ENCODE measurements at places on chromosomes 7 and 10.

DNA sequence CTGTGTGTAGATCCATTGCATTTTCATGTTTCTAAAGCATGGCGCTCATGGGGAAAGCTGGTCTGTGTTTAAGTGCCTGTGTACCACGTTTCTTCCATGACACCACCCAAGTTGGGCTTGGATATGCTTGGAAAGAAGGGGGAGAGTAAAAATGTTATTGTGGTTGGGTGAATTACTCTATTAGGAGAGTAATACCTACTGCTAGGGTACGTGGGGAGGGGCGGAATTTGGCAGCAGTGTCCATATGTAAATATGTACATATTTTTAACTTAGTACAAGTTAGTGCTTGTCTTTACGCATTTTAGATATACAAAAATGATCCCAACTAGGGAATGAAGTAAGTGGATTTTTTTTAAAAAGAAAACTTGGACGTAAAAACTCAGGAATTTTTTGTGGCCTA, 42.9 kb upstream of the SAMD8 start:
- DNase-seq = no peak

DNA sequence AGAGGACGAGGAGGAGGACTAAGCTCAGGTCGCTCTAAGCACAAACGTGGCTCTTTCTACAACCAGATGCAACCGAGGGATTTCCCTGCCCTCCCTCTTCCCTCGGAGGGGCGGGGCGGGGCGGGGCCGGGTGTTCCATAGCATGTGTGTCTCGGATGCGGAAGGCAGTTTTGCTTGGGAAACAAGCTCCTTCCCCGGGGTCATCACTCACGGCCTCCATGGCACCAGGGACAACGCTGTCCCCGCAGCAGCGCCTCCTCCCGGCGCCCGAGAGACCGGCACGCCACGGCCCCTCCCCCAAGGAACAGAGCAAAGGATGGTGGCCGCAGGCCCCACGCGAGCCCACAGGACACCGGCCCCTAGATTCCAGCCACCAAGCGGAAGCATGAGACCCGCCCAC, 110.5 kb downstream of the PAXIP1 start:
- DNase-seq = no peak

DNA sequence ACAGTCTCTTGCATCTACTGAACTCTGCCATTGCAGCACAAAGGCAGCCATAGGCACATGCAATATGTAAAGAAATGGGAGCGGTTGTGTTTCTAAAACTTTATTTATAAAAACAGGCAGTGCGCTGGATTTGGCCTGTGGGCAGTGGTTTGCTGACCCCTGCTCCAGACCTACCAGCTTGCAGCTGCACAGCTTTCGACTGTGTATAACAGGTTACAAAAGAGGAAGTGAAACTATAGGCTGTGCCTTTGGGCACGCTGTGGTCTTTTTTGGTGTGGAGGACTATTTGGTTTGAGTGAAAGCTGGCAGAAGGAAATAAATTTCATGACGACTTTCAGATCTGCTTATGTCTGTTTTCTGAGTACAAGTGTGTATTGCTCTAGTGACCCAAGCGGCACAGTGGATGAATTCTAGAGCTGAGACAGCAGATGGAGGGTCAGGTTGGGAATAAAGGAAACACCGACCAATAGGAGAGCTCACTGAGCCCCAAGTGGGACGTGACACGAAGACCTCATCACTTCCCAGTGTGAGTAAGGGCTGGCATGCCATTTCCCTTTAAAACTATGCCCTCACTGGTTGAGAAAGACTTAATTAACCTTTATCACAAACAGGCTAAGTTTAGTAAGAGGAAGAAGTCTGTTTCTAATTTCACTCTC, 152.7 kb downstream of the ANK3 start:
- DNase-seq = no peak

DNA sequence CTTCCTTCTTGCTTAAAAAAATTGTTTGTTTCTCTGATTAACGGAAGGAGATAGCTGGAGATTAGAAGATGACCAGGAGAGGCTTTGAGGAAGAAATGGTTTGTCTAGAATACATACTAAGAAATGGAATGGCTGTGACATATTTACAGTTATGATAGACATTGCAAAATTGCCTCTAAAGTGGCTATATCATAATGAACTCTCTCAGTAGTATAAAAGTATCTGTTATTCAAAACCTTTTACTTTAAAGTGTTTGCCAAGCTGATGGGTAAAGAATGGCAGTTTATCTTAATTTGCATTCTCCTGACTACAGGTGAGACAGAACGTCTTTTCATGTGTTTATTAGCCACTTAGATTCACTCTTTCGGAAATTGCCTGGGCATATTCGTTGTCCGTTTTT, 28.7 kb downstream of the LRGUK start:
- no peak for DNase-seq

- no peak for DNase-seq
Measured at GRCh38 chr7:35781200-35781701, 19.6 kb upstream of the SEPTIN7 start.

DNA sequence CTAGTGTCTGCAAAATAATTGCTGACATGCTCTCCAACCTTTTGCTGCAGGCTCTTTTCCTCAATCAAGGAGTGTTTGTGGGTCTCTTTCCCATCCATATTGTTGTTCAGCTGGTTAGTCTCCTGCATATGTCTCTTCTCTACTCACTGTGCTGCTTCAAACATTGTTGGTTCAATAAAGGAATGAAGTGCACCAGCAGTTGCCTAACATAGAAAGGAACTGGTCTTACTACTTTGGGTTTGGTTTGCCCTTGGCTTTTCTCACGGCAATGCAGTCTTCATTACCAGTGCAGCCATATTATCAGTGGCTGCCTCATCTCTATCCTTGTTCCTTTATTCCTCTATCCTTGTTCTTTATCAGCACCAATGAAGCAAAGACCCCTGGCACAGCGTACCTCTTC, 169.7 kb upstream of the TPK1 start:
- no peak for DNase-seq

- no peak for DNase-seq
Measured at GRCh38 chr10:3968727-3969126, 183.7 kb upstream of the KLF6 start.

GRCh38 chr7:148260599-148260998, 330.0 kb upstream of the C7orf33 start:
- no peak for DNase-seq

DNA sequence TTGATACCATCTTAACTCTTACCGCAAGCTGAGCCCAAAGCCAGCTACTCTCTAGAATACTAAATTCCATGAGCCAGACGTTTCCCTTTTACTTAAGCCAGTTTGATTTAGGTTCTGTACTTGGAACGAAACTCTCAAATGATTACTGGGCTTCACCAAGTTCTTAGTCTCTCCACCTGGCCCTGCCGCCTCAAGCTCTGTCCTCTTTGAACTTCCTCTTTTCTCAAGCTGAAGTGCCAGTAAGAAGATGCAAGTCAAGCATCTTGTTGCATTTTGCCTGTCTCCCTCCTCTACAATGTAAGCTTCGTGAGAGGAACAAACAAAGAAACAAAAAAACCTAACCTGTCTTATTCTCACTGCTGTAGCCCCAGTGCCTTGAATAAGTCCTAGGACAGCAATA, 358.2 kb upstream of the NPVF start:
- DNase-seq = no peak

- DNase-seq = no peak
Measured at GRCh38 chr10:30510184-30510931, 76.4 kb downstream of the MAP3K8 start.

GRCh38 chr10:43295436-43295835, 28.6 kb upstream of the RASGEF1A start:
- no peak for DNase-seq

- DNase-seq = peak; percentile 42
Measured at GRCh38 chr7:36084485-36085091, 68.5 kb upstream of the EEPD1 start.

DNA sequence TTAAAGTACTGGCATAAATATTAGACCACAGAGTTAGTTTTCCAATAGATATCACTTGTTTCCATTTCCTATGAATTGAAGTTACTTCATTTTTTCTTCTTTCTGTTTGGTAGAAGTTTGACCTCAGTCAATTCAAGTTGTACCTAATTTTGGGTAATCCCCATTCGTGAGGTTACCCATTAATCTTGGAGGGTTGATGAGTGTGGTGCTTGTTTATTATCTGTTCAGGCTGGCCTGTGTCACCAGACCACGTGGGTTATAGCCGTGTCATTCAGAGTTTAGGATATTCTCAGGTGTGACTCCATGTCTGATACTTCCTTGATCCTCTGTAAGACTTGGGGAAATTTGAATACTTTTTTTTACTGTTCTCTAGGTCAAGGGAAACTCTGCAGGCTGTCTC, 133.9 kb upstream of the TPK1 start:
- DNase-seq = no peak

DNA sequence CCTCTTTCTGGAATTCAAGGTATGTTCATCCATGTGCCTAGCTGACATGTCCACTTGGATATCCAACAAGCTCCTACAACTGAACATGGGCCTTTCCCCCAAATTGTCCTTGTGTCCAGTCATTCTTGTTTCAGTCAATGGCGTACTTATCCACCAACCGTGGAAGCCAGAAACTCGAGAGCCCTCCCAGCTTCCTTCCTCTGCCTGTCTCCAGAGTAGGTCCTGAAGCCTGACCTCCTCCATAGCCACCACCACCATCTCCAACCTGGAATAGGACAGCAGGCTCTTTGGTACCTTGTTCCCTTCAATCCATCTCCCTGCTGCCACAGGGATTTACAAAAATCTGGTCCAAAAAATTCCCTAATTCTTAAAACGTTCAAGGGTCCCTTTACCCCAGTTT, 305.1 kb downstream of the RPS24 start:
- no peak for DNase-seq

GRCh38 chr10:2980116-2980515, 87.2 kb upstream of the PFKP start:
- no peak for DNase-seq

DNA sequence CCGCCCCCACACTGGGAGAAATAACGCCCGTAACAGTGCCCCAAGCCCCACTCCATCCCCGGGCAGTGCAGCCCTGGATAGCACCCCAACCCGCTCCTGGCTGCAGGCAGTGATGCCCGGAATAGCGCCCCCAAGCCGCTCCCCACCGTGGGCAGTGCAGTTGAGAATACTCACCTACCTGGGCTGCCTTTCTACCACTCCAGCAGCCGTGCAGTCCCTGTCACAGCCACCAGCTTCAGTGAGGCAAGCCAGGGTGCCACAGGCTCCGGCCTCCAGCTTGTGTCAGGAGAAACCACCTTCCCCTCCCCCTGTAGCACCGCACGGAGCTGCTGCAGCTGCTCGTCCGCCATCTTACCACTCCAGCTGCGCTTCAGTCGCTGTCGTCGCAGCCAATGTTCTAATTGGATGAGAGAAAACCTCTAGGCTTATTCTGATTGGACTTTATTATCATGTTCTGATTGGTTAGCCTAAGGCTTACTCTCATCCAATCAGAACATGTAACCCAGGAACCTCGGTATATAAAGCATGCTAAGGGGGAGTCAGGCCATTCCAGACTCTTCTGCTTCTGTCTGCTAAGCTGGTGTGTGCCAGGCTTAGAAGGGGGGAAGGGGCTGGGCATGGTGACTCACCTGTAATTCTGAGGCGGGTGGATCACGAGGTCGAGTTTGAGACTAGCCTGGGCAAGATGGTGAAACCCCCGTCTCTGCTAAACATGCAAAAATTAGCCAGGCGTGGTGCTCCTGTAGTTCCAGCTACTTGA, 53.2 kb upstream of the ZNF33B start:
- DNase-seq = peak; percentile 87

DNA sequence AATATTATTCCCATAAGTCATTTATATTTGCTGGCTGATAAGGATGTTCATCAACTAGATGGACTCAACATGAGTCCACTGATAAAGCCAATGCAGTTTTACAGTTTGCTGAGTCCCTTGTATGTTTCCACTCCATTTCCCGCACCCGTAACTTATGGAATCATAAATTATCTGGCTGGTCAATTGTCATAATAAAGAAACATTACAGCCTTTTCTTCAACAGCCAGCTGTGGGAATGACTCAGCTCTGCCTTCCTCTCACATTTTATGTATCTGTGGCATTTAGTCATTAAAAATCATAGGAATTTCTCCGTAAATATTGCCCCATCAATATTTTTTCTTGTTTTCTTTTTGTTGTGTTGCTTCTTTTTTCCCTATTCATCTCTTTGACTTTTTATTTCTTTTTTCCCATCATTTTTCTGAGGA, 22.3 kb upstream of the TMEM26 start:
- no peak for DNase-seq

DNA sequence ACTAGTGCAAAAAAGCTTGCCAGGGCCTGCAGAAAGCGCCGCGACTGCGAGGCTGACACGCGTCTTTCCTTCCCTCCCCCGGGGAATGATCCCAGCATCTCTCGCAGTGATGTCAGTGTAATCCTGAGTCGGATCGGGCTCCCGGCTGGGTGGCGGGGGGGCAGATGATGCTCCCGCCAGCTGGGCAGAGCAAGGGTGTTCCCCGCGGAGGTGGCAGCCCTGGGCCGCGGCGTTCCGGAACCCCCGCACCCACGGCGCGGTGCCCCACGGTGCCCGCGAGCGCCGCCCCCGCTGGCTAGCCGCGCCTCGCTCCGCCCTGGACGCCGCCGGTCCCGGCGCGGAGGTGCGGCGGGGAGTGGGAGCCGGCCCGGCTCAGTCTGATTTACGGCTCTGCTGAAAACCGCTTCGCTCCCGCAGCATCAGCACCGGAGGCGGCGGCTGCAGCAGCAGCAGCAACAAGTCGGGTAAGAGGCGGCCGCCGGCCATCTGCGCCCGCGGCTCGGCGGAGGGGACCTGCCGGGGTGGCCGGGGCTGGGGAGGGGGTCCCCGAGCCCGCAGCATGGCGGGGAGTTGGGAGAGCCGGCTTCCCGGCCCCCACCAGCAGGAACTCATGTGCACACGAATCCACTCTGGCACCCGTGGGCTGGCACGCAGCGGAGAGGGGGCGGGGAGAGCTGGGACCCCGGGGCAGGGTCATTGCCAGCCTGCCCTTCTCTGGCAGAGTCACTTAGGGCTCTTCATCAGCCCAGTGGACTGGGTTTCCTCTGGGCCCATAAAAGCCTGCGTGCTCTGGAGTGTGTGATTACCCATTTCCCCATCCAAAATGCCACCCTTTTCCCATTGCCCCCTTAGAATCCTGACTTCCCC, at the start of gene ZNF365:
Gene ZNF365 (plus strand): TSS at position 375 of the 867 bp plus-strand sequence. CDS start 1,825 bp downstream, outside the sequence.
- DNase-seq = no peak

DNA sequence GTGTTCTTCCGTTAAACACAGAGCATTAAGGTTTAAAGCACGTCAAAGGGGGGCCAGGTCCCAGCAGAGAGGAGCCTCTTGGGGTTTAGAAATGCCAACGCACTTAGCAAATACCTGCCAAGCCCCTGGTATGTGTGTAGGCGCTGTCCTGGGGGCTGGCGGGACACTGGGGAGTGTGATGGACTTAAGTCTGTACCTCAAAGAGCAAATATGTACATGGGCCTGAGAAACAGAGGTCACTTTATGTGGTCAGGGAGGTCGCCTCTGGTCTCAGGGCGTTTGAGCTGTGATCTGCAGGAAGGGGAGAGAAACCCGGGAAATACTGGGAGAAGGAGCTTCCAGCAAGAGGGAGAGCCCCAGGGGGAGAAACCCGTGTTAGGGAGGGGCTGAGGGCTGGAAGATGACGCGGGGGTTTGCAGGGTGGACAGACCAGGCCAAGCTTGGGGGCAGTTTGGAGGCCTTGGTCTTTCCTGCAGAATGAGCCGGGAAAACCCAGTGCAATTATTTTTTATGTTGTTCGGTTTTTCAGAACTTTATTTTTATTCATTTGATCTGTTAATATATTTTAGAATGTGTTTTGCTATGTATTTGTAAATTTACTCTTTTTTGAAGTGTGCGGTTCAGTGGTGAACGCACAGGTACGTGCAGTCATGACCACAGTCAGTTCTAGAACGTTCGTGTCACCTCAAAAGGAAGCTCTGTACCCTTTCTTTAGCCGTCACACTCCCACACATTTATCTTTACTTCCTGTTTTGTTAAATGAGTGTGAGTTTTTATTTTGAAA, 441.4 kb upstream of the FOXK1 start:
- DNase-seq = no peak

- DNase-seq = no peak
Measured at GRCh38 chr10:17616403-17617030, 657 bp downstream of the HACD1 start.

- no peak for DNase-seq
Measured at GRCh38 chr10:45399113-45399512, 25.1 kb downstream of the ALOX5 start.

All from NCI-H1092 (cell line).